Fibroblast of villous mesenchyme (primary cell): ENCODE measurements at places on chromosomes 2 and 18. TPM values are rescaled to one million over a fixed set of nuclear protein-coding genes. Genes with fewer than 3 reads are reported as not detected.

LDLRAD4 gene
- total RNA-seq: 0.43 and 0.97 TPM in 2 replicates

PSMA8 gene
- total RNA-seq: not detected in 2 replicates

ABCG8 gene
- total RNA-seq: not detected in 2 replicates

CCDC74B gene
- 4.2 and 4.3 TPM in 2 replicates for total RNA-seq

DNA sequence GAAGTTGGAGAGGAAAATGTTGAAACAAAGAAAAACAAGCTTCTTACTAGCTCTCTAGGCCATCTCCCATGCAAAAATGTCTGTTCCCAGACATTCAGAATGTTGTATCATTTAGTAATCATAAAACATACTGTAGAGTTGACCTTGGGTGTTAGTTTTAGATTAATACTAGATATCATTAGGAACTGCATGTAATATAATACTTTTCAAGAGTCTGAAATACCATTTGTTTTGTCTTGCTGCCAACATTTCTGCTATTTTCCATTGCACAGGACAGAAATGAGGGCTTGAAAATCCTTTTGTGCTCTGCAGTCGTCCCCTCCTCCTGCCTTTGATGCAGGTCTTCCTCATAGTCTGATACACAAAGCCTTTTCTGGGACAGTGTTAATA, 89.5 kb upstream of the RBMS1 start:
- DNase-seq: no peak

GRCh38 chr18:45521777-45522176, 93.5 kb upstream of the SLC14A2 start:
- peak; percentile 20 for DNase-seq

- DNase-seq: peak; percentile 42
Observed at GRCh38 chr2:202038471-202039277, 5.0 kb downstream of the FZD7 start.

DNA sequence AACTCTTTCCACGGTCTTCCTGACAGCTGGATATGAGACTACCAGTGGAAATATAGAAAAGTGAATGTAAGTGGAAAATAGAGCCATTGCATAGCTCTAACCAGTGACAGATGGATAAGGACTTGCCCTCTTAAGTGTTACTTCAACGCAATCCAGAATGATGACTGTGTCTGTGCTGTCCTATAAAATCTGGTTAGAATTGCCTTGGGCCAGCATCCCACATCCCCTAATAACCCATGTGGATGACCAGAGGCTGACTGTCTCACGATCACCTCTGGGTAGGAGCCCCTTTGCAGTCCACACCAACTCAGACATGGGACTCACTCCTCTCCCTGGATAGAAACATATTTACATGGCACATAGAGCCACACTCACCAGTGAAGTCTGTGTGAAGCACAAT, 186.6 kb downstream of the C1D start:
- DNase-seq: no peak
